ENCODE measurements at places on chromosomes 16 and 17. TPM values are rescaled to one million over a fixed set of nuclear protein-coding genes. Genes with fewer than 3 reads are reported as not detected.

CPHXL2 gene
- total RNA-seq: not detected

GRCh38 chr16:87263418-87264052 lies 53.7 kb downstream of the C16orf95 start:
- H3K4me1 ChIP-seq: peaks cover 5% of the 10 kb centered on the region
- H3K27me3 ChIP-seq: no peaks in the 10 kb centered on the region
- H3K36me3 ChIP-seq: peaks cover 7% of the 10 kb centered on the region
- no peak overlapping the region for H3K4me3 ChIP-seq
- no peak for DNase-seq

GRCh38 chr16:13397126-13397525 lies 495.7 kb downstream of the SHISA9 start:
- no peaks in the 10 kb centered on the region for H3K4me1 ChIP-seq
- H3K27ac ChIP-seq: no peak overlapping the region
- no peaks in the 10 kb centered on the region for H3K36me3 ChIP-seq

GRCh38 chr16:12207939-12208338 lies 231.4 kb downstream of the SNX29 start:
- no peak overlapping the region for H3K27ac ChIP-seq
- H3K4me3 ChIP-seq: no peak overlapping the region

Measured in HFFc6 (cell line).